Stimulated activated CD4-positive, alpha-beta T cell treated with anti-CD3 and anti-CD28 coated beads, Interleukin-12 subunit alpha, Interleukin-12 subunit beta, amount 100 ng/mL, for 48 hours (primary cell): ENCODE measurements at places on chromosomes 1 and 21.

- DNase-seq: no peak
Observed at GRCh38 chr1:214445199-214445598, 106.2 kb downstream of the PTPN14 start.

GRCh38 chr1:232457595-232457994 lies 172.3 kb downstream of the SIPA1L2 start:
- no peak for DNase-seq

GRCh38 chr1:200887772-200888348 lies 6.8 kb upstream of the INAVA start:
- DNase-seq: no peak

DNA sequence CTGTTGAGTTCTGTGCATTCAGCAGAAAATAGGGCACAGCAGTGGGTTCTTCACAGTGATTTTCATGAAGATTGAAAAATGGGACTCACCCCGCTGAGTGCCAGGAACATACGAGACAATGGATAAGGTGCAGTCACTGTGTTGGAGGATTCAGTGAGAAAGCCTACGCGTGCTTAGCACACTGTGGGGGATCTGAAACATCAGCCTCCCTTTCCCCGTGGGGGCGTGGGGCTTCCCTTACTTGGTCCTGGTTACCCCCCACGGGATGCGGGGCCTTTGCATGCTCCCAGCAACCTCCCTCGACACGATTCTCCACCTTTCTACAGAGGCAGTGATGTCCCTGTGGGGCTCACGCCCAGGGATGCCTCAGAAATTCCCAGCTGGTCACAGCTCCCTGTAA lies 252.2 kb upstream of the C1orf174 start:
- DNase-seq: no peak

- DNase-seq: no peak
Observed at GRCh38 chr21:16590186-16590585, 860.4 kb downstream of the USP25 start.

DNA sequence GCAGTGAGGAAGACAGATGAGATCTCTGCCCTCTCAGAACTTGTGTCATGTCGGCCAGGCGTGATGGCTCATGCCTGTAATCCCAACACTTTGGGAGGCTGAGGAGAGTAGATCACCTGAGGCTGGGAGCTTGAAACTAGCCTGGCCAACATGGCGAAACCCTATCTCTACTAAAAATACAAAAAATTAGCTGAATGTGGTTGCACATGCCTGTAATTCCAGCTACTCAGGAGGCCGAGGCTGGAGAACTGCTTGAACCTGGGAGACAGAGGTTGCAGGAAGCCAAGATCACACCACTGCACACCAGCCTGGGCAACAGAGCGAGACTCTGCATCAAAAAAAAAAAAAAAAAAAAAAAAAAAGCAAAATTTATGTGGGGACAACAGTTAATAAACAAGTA lies 40.9 kb upstream of the RALGPS2 start:
- DNase-seq: no peak

DNA sequence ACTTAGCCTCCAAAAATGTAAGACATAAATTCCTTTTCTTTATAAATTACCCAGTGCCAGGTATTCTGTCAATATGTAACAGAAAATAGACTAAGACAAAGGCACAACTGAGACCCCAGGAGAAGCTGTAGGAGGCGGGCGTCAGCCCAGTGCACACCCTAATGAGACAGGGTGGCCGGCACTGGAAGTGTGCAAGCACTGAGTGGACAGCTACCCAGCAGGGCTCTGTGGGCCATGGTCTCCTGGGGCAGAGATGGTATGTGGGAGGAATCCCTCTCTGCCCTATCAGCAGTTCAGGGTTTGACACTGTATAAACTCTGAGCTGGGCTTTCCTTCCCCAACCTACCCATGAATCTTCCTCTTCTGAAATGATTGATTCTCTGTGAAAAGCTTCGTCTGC lies 139.5 kb downstream of the GLIS1 start:
- DNase-seq: no peak
